ENCODE measurements at places on chromosomes 1 and 21. TPM values are rescaled to one million over a fixed set of nuclear protein-coding genes. Genes with fewer than 3 reads are reported as not detected.

The PI4KB gene
- total RNA-seq: 54.7 TPM

DNA sequence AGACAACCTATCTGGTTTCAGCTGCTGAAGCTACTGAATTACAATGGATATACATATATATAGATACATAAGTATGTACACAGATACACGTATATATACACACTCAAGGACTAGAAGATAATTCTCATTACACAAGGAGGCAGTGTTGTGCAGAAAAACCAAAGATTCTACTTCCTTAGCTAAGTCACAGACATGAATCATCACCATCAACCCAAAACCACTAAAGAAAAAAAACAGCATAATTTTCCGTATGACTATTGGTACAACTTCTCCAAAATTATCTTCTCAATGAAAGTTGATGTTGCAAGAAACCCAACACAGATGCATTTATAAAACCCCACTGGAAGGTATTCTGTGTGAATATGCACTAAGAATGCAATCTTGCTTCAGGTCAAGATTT, 36.8 kb upstream of the RPF1 start:
- DNase-seq: peak; percentile 13

DNA sequence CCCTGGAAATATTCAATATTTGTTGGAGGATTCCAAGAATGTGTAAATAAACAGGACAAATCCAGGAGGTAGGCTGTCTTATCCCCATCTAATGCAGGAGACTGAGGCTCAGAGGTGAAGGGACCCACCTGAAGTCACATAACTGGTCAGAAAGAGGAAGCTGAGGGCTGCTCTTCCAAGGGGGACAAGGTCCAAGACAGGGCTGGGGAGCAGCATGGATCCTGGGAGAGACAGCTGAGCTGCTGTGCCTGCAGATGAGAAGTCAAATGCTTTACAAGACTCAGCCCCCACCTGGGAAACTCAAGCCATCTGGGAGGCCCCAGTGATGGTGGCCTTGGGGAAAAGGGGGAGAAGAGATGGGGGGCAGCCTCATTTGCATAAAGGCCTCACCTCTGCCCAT, 224.4 kb downstream of the PTPRU start:
- no peak for DNase-seq

GRCh38 chr1:160718210-160718609, 6.6 kb upstream of the CD48 start:
- no peak for DNase-seq

The TAS1R1 gene
- total RNA-seq: not detected

DNA sequence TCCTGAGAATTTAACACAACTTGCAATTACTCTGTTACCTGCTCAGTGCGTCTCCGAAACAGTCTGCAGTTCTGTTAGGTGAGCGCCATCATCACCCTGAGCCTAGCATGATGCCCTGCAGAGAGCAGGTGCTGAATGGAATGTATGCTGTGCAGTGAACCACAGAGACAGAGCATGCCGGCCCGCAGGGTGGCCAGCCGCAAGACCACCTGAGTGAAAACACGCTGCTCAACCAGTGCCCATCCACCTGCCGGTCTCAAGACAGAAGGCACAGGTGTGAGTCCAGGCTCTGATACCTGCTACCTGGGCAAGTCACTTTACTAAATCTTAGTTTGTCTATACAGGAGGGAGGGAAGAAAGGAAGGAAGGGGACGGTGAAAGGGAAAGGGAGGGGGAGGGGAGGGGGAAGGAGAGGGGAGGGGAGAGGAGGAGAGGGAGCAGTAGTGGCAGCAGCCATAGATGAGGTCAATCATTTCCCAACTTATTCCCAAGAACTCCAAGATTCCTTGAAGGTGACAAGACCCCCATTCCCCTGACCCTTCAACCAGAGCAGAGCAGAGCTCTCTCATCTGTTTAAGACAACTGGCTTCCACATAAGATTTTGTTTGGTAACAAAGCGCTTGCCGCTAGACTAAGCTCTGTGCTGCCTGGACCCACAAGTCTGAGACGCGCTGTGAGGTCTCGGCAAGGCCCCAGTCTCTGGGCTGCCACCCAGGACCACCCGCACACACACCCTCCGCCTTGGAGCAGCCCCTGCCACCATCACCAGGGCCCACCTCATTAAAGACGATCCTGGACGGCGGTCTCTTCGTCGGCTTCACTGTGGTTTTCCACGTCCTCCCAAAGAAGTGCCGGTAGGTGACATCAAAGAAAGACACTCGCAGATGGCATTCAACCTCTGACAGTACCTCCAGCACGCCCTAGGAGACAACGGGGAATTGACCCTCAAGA, 14.5 kb downstream of the NPHP4 start:
- no peak for DNase-seq

DNA sequence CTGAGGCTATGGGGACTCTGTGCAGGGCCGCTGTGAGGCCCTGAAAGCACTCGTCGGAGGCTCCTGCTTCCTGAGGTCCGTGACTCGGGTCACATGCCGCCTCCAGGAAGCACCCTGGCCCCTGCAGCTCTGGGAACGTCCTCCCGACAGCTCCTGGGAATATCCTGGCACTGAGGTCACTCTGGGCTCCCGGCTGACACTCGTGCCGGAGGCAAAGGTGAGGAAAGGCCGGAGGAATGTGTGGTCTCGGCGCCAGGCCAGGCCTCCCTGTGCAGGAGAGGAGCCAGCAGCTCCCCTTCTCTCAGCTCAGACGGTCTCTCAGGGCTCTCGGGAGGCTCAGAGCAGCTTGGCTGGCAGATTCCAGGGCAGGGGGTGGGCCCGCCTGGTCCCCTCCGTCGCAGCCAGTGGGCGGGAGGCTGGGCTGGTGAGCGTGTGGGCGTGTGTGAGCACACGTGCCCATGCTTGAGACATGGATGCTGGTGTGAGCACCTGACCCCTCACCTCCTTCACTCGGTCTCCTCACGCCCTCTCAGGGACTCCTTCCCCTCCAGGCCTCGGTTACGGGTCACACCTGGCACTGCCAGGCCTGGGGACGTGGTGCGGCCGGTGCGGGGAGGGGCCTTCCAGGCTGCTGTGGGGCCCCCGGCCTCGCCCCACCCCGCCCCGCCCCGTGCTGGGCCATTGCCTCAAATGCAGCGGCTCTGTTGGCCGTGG, 5.5 kb upstream of the RNF223 start:
- no peak for DNase-seq

The HSD3B2 gene
- not detected for total RNA-seq

The PYHIN1 gene
- 19.5 TPM for total RNA-seq

- peak; percentile 53 for DNase-seq
These were observed 35.6 kb upstream of the TMEM61 start for GRCh38 chr1:54944610-54945392.

DNA sequence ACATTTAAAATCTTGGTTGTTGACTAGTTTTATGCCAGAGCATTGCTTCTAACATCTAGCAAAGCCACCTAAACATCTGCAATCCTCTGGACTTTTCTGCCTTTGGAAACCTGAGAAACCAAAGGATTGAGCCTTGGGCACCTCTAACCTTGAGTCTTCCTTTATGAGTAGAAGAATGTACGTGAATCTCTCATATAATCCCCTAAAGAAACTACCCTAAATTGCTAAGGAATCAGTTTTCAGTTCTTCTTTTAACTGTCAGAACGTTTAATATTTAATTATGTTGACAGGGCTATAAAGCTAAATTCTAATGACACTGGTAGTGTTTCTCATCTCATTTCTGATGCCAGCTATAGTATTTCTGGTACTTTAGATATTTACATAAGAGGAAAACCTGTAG, 997.3 kb downstream of the AMY1C start:
- DNase-seq: no peak

- peak; percentile 57 for DNase-seq
These were observed at the start of gene FAM89A for GRCh38 chr1:231040019-231040799. Gene FAM89A, minus strand, starts transcription at chr1:231040254. Its CDS starts 43 bp downstream, at chr1:231040211.

DNA sequence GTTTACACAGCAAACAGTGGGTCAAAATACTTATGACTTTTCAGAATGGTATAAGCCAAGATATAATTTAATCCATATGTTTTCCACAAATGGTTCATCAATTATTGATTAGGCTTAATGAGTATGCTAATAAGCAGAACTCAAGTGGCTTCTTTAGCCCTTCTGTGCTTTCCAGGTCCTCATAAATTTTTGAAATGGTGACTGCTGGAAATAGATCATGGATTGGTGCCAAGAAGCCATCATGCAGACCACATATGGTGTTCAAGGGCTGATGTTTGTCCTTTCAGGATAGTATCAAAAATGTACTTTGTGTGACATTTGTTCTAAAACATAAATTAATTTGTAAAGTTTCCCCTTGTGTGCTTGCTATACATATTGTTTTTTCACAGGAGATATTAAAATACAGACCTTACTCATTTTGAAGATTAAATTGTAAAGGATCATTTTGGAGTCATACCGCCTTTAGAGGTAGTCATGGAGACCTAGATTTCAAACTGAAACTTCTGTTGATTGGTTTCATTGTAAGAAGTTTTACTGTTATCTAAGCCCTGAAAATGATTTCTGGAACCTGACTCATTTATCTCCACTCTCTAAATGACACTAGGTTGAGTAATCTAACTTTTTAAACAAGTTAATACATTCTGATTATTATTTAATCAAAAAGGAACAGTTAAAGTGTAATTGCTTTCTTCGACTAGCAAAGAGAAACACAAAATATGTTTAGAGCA, 507.9 kb downstream of the PLA2G4A start:
- no peak for DNase-seq

The SPATA46 gene
- total RNA-seq: not detected

The TLR5 gene
- total RNA-seq: not detected

The KRTCAP2 gene
- total RNA-seq: 238 TPM

- DNase-seq: no peak
These were observed 2.6 kb downstream of the SYPL2 start for GRCh38 chr1:109468903-109469302.

- no peak for DNase-seq
These were observed 36.3 kb upstream of the CLIC4 start for GRCh38 chr1:24708938-24709337.

- peak; percentile 17 for DNase-seq
These were observed 32.7 kb upstream of the ETV3 start for GRCh38 chr1:157170677-157171515.

DNA sequence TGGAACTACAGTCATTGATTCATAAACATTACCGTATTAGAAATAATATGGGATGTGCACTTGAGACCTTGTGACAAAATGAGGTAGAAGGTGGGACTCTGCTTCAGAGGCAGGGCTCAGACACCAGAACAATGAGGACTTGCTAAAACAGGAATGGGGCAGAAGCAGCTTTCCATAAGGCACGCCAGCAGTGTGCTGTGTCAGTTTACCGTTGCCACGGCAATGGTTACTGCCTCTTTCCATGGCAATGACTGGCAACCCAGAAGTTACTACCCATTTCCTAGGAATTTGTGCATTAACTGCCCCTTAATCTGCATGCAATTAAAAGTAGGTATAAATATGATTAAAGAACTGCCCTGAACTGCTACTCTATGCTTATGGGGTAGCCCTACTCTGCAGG, 169.0 kb downstream of the CHRM3 start:
- DNase-seq: no peak

DNA sequence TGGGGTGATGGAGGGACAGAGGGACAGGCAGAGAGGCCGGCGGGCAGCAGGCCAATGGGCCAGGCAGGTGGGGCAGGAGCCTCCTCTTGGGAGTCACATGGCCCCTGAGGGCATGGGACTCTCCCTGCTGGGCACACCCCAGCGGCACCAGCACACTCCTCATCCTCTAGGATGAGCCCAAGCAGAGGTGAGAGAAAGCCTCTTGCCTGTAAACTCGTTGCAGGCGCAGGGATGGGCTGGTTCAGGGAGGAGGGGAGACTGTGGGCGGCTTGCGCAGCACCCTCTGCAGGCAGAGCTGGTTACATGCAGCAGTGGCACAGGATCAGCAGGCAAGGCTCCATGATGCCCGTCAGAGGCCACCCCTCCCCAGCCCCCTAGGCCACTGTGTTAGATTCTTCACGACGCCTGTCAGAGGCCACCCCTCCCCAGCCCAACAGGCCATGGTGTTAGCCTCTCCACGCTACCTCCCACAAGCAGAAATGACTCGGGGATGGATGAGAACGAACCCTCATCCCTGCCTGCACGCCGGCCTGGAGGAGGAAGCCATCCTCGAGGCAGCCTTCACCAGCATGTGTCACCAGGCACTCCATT, 209.7 kb upstream of the VAMP3 start:
- DNase-seq: no peak

- DNase-seq: no peak
These were observed 55.9 kb downstream of the MT1HL1 start for GRCh38 chr1:236948381-236948780.

DNA sequence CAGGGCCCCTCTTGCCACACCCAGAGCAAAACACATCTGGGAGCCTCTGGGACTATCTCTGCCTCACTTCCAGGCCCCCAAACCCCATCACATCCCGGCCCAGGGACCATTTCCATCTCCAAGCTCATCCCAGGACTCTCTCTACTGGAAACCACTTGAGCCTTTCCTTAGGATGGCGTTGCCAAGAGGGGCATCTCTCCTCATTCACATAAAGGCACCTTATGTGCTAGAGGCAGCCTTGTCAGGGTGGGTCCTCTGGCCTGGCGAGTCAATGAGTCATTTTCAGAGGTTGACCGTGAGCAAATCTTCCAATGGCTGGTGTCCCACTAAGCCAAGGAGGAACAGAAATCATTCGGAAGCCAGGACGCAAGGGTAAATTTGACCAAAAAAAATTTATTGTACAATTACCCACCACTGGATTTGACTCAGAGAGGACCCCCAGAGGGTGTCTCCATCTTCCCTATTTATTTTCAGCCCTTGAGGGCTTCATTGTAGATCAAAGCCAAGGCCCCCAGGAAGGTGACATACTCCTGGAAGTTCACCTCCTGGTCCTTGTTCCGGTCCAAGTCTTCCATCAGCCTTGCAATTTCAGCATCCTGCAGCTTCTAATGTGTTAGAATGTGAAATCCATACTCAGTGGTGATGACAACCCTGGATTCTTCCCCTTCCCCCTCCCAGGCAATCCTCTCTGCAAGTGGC, 1.4 kb downstream of the S100A6 start:
- DNase-seq: no peak
